Activated CD4-positive, alpha-beta T cell treated with anti-CD3 and anti-CD28 coated beads, Interleukin-2, amount 10 ng/mL, durations not matched to agents 24 days and 14 days (primary cell): ENCODE measurements at places on chromosomes 7 and 10. TPM values are rescaled to one million over a fixed set of nuclear protein-coding genes. Genes with fewer than 3 reads are reported as not detected.

Gene ZMYND11
- total RNA-seq: 29.4 and 31.0 TPM in 2 replicates

Gene HBP1
- 11.0 and 15.1 TPM in 2 replicates for total RNA-seq

Gene SPAM1
- total RNA-seq: not detected in 2 replicates

Gene HTRA1
- not detected in 2 replicates for total RNA-seq

Gene HABP2
- total RNA-seq: not detected in 2 replicates

Gene EEPD1
- total RNA-seq: 0.61 and 0.71 TPM in 2 replicates

Gene HECW1
- not detected in 2 replicates for total RNA-seq

Gene LIPF
- total RNA-seq: not detected in 2 replicates

Gene BUD23
- 133 TPM in 2 replicates for total RNA-seq

GRCh38 chr10:62779487-62780248 lies 24.9 kb upstream of the ADO start:
- DNase-seq: peak; percentile 84
- H3K4me3 ChIP-seq: peak overlapping the region; percentile 42
- H3K27me3 ChIP-seq: peaks cover 12% of the 10 kb centered on the region
- peak overlapping the region; percentile 68 for H3K27ac ChIP-seq
- no peaks in the 10 kb centered on the region for H3K36me3 ChIP-seq
- H3K4me1 ChIP-seq: peaks cover 31% of the 10 kb centered on the region

- H3K36me3 ChIP-seq: no peaks in the 10 kb centered on the region
- H3K4me1 ChIP-seq: no peaks in the 10 kb centered on the region
- DNase-seq: no peak
- H3K27me3 ChIP-seq: no peaks in the 10 kb centered on the region
These were observed 541.5 kb upstream of the C7orf33 start for GRCh38 chr7:148049068-148049467.

GRCh38 chr7:151849879-151850260 lies 27.0 kb downstream of the PRKAG2 start:
- no peak overlapping the region for H3K4me3 ChIP-seq
- no peak for DNase-seq
- no peaks in the 10 kb centered on the region for H3K36me3 ChIP-seq
- peaks cover 11% of the 10 kb centered on the region for H3K4me1 ChIP-seq

DNA sequence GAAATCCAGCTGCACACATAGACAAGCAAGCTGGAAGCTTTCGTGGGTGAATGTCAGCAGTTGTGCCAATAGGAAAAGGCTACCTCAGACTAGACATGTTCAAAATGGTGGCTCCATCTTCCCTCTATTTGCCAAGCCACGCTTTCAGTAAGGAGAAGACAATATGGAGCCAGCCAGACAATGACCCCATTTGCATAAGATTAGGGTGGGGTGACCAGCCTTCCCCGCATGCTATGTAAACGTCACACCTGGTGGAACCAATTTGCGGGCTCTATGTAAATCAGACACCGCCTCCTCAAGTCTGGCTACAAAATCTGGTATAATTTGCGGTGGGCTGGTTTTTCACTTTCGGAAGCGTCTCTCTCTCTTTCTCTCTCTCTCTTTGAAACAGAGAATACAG lies 297.4 kb upstream of the PCDH15 start:
- DNase-seq: no peak
- H3K4me3 ChIP-seq: no peak overlapping the region
- H3K36me3 ChIP-seq: no peaks in the 10 kb centered on the region
- no peak overlapping the region for H3K27ac ChIP-seq
- no peaks in the 10 kb centered on the region for H3K4me1 ChIP-seq

DNA sequence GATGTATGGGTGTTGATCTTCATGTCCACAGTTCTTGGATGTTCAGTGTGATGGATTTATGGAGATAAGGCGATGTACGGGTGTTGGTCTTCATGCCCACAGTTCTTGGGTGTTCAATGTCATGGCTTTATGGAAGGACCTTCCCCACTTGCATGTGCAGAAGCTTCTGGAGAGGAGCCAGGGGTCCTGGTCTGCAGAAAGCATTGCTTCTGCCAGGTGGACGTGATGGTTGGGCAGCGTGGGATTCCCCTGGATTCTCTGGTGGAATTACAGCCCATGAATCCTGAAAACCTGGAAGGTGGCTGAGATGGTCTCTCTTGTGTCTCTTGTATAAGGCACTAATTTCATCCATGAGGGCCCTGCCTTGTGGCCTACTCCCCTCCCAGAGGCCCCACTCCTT lies 183.7 kb upstream of the TCERG1L start:
- no peaks in the 10 kb centered on the region for H3K36me3 ChIP-seq
- no peak for DNase-seq
- no peaks in the 10 kb centered on the region for H3K27me3 ChIP-seq
- H3K4me3 ChIP-seq: no peak overlapping the region
- H3K4me1 ChIP-seq: no peaks in the 10 kb centered on the region
- no peak overlapping the region for H3K27ac ChIP-seq

DNA sequence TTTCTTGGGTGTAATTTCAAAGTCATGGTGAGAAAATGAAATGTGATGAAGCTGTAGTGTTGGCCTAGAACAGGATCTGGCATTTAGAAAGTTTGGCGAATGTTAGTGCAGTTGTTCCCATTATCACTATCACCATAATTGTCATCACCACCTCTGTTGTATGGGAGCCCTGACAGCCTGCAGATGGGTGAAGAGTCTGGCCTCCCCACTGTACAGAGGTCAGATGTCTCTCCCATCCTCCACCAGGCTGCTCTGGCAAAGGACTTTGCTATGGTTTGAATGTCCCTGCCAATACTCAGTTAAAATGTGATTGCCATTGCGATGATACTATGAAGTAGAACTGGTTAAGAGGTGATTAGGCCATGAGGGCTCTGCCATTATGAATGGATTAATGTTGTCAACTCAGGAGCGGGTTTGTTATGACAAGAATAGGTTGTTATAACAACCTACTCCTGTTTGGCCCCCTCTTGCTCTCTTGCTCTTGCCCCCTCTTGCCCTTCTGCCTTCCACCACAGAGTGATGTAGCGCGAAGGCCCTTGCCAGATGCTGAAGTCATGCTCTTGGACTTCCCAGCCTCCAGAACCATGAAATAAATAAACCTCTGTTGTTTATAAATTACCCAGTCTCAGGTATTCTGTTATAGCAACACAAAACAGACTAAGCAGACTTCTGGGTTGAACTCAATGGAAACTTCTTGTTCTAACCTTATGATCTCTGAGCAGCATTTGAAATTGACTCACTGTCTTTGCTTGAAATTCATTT lies 90.0 kb downstream of the GRK5 start:
- H3K27ac ChIP-seq: peak overlapping the region; percentile 25
- no peaks in the 10 kb centered on the region for H3K27me3 ChIP-seq
- no peak for DNase-seq
- H3K4me1 ChIP-seq: peaks cover 63% of the 10 kb centered on the region
- peaks cover 34% of the 10 kb centered on the region for H3K36me3 ChIP-seq

- peak overlapping the region; percentile 74 for H3K27ac ChIP-seq
- H3K4me3 ChIP-seq: peak overlapping the region; percentile 59
- peaks cover 31% of the 10 kb centered on the region for H3K4me1 ChIP-seq
- no peaks in the 10 kb centered on the region for H3K27me3 ChIP-seq
- H3K36me3 ChIP-seq: peaks cover 2% of the 10 kb centered on the region
These were observed 52.6 kb upstream of the ST8SIA6 start for GRCh38 chr10:17506856-17507471.

DNA sequence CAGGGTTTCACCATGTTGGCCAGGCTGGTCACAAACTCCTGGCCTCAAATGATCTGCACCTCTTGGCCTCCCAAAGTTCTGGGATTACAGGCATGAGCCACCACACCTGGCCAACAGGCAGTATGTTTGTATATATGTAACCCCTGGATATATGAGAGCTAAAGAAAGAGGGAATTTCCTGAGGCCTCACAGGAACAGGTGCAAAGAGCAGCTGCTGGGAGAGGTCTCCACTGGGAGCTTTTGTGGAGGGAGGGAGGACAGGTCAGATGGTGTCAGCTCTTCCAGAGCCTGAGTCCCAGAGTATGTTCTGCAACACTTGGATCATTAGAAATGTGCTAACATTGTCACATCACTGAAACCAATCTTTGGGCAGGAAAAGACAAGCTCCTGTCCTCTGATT lies 110.1 kb upstream of the KIF5B start:
- H3K27ac ChIP-seq: no peak overlapping the region
- H3K27me3 ChIP-seq: peaks cover 5% of the 10 kb centered on the region
- DNase-seq: no peak
- no peak overlapping the region for H3K4me3 ChIP-seq
- peaks cover 4% of the 10 kb centered on the region for H3K4me1 ChIP-seq

GRCh38 chr7:36840904-36841303 lies 116.6 kb upstream of the AOAH start:
- no peak for DNase-seq
- H3K27me3 ChIP-seq: peaks cover under 1% of the 10 kb centered on the region
- no peak overlapping the region for H3K27ac ChIP-seq
- H3K36me3 ChIP-seq: peaks cover 7% of the 10 kb centered on the region

GRCh38 chr10:88901206-88901983 lies 21.4 kb downstream of the STAMBPL1 start:
- H3K4me3 ChIP-seq: peak overlapping the region; percentile 71
- peaks cover 47% of the 10 kb centered on the region for H3K4me1 ChIP-seq
- H3K27ac ChIP-seq: peak overlapping the region; percentile 93
- peaks cover 70% of the 10 kb centered on the region for H3K36me3 ChIP-seq
- DNase-seq: no peak

GRCh38 chr7:154912871-154913637 lies 89.9 kb downstream of the PAXIP1 start:
- no peak for DNase-seq
- no peaks in the 10 kb centered on the region for H3K36me3 ChIP-seq
- peaks cover 9% of the 10 kb centered on the region for H3K27me3 ChIP-seq
- no peak overlapping the region for H3K4me3 ChIP-seq
- no peak overlapping the region for H3K27ac ChIP-seq

- H3K4me1 ChIP-seq: no peaks in the 10 kb centered on the region
- H3K36me3 ChIP-seq: no peaks in the 10 kb centered on the region
- no peak for DNase-seq
These were observed 135.7 kb downstream of the SDK1 start for GRCh38 chr7:3436746-3437145.
